ENCODE measurements at places on chromosomes 4 and X.

GRCh38 chr4:155711556-155711955, 44.9 kb downstream of the GUCY1A1 start:
- DNase-seq, result no peak

DNA sequence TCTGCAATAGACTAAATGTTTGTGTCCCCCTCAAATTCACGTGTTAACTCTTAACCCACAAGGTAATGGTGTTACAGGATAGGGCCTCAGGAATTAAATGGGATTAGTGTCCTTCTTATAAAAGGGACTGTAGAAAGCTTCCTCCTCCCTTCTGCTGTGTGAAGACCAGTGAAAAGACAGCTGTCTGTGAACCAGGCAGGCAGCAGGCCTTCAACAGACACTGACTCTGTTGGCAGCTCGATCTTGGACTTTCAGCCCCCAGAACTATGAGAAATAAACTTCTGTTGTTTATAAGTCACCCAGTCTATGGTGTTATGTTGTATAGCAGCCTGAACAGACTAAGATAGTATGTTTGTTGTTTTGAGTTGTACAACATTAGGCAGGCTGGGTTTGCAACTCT, 208.1 kb downstream of the GBA3 start:
- DNase-seq, result no peak

DNA sequence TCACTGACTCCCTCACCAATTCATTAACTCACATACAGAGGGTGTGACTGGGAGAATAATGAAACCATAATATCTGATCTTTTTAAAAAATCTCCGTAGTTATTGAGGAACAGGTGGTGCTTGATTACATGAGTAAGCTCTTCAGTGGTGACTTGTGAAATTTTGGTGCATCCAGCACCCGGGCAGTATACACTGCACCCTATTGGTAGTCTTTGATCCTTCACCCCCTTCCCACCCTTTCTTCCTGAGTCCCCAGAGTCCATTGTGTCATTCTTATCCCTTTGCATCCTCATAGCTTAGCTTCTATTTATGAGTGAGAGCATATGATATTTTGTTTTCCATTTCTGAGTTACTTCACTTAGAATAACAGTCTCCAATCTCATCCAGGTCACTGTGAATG, 1143.8 kb downstream of the PCDH19 start:
- no peak for DNase-seq

- DNase-seq, result no peak
Observed at GRCh38 chr4:55358668-55359067, 12.6 kb downstream of the SRD5A3 start.

DNA sequence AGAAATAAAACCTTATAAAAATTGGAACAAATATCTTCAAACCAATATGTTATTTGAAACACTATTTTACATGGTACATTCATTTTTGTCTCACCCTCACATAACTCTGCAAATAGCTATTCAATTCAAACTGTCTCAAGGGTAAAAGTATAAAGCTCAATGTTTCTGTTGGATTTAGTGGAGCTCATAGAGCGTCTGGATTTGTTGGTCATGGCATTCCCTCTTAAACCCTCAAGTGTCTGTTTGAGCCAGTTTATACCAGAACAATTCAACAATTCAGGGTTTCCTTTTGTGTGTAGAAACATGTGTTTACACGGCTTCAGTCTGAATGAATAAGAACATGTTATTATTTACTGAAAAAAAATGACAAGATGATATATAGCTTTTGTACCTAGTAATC, 161.6 kb downstream of the PCDH18 start:
- DNase-seq, result no peak

GRCh38 chrX:53716328-53717088, 30.0 kb upstream of the HUWE1 start:
- DNase-seq, result no peak

DNA sequence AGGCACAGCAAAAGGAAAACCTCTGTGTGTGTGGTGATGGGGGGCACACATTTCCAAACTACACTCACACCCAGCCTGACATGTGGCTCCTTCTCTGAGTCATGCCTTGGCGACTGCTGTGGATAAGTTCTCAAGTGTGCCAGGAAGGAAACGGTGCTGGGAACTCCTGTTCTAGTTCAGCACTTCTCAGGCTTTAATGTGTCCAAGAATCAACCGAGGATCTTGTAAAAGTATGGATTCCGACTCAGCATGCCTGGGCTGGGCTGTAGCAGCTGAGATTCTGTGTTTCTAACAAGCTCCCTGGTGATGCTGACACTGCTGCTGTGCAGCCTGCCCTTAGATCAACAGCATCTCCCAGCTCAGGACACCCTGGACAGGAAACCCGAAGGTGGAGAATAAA, 20.2 kb downstream of the CLNK start:
- no peak for DNase-seq

- DNase-seq, result no peak
Observed at GRCh38 chrX:37314531-37314930, 34.6 kb upstream of the PRRG1 start.

DNA sequence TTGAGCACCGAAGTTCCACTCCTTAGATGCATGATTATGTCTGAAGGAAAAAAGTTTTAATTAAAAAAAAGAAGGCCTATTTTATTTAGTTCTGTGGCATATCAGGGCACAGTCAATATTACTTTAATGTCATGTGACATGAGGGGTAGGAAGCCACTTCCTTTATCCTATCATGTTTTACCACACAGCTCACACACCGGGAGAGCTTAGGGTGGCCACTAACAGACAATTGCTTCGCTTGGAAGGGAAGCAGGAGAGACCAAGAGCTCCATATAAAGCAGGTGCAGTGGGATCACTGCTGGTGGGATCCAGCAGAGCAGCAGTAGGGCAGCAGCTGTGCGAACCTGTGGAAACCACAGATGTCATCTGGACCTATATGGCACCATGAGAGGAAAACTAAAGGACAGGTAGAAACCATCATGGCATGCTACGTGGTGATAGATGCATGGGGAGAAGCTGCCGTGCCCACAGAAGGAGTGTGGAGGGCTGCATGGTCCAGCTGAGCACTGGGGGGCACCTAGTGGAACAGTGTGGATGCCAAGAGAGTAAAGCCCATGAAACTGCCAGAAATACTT, 52.0 kb downstream of the DTHD1 start:
- no peak for DNase-seq

DNA sequence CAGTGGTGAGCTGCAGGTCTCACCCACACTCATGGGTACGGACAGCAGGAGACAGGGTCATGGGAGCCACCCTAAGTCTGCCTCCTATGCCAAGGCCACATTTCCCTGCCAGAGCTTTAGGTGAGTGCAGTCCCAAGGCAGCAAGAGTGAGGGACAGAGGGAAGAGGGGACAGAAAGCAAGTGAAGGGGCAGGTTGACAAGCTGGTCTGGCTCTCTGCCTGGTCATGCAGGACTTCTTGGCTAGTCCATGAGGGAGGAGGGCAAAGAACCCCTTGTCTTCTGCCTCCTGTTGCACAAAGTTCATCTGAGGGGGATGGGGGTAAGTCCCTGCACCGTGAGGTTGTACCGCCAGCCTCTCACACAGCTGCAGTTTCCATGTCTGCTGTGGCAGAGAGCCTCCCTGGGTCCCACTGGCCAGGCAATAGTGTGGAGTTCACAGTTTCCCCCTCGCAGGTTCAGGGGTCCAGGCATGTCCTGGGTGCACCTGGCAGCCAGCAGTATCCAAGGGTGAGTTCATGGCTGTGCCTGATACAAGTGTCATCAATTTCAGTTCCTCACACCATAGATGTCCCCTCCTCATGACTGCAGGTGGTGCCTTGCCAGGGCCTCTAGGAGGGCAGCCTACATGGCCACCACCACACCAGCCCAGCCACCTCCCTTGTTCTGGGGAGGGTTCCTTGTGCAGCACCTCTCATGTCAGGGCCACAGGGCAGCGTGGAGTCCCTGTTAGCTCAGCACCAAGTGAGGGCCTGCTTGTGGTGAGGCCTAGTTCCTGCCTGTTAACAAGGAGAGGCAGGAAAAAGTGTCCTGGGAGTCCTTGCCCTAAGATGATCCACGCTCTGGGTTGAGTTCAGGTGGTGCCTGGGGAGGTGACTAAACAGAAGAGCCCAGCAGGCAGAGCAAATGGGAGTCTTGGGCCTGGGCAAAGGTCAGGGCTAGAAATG, 72.5 kb downstream of the ADRA2C start:
- no peak for DNase-seq

DNA sequence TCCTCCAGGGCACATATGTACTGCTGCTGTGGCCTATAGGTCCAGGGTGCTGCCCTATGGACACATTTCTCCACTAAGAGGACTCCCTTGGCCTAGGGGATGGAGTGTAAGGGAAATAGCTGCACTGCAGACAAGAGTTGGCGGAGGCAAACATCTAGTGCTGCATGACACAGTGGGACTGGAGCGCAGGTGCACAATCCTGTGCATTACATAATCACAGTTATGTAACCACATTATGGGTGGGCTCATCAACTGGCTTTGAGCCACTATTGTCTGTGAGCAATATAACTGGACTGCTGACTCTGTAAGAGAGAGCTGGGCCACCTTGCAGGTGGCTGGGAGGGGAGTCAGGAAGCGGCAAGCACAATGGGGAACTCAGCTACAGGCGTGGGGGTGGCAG, 3.2 kb upstream of the TIGD2 start:
- no peak for DNase-seq

GRCh38 chrX:130173190-130173895, 1.6 kb downstream of the RAB33A start:
- no peak for DNase-seq

DNA sequence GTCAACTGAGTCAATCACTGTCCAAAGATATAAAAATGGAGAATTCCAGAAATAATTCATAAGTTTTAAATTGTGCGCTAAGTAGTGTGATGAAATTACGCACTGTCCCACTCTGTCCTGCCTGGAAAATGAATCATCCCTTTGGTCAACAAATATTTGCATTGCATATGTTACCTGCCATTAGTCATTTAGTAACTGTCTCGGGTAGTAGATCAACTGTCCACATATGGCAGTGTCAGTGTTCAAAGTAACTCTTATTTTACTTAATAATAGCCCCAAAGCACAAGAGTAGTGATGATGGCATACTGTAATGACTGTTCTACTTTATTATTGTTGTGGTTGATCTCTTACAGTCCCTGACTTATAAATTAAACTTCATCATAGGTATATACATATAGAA, 3.4 kb downstream of the YTHDC1 start:
- DNase-seq, result no peak

DNA sequence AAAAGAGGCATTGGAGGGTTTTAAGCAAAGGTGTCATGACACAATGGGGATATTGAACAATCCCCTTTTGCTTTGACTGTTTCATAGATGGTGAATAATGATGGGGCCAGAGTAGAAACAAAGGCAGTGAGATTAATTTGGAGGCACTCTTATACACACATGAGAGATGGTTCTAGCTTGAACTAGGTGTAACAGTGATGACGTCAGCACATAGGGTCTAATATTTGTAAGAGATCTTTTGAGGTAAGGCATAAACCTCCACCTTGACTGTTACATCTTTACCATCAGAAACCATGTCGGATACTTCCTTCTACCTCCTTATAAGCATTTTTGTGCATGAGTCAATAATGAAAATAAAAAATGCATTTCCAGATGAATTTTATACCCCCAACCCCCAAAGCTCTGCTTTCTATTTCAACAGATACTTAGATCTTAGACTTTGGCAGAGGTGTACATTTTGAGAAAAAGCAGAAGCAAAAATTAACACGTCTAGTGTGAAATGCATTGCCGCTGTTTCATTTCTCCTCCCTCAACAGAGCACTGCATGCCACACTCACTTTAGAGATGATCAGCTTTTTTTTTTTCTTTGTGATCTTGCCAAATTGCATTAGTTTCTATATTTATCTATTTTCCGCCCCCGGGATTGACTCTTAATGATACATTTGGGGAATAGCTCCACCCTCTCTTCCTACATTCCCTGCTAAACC, 87.2 kb downstream of the HS3ST1 start:
- no peak for DNase-seq

- DNase-seq, result no peak
Observed at GRCh38 chr4:186666750-186667149, 56.9 kb downstream of the FAT1 start.

- DNase-seq, result no peak
Observed at GRCh38 chr4:6689506-6689960, 4.1 kb upstream of the S100P start.

DNA sequence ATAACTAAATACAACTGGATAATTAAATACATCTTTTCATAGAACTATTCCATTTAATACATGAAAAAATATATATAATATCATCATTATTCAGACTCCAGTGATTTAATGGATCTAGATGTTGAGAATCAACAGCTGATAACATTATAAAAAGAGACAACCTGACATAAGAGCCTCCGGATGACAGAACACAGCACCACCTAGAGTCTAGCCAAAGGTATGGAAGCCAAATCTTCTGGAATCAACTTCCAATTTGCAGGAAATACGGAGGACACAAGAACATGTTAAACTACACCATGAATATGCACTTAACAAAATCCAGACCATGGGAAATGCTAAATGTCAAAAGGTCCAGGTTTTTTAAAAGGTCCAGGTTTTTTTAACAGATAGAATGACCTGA, 55.0 kb downstream of the LRBA start:
- no peak for DNase-seq

- no peak for DNase-seq
Observed at GRCh38 chr4:186622788-186623464, 67.6 kb upstream of the MTNR1A start.

DNA sequence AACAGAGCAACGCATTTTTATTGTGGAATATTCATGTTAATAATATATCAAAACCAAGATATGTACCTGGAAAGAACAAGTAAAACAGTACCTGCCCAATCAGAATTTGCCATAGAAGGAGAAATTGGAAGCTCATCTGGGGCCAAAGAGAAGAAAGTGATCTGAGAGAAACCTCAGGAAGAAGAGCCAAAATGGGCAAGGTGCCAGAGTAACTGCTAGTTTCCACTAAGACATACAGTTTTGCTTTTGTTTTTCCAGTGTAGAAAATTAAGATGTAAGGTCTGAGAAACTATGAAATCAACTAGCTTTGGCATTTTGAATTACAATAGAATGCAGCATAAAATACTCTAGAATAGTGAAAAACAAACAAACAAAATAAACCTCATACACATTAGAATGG, 2201.2 kb downstream of the ARAP2 start:
- no peak for DNase-seq

- DNase-seq, result no peak
Observed at GRCh38 chrX:16628946-16629595, 20.9 kb upstream of the S100G start.

- DNase-seq, result no peak
Observed at GRCh38 chrX:56974408-56974807, 20.9 kb downstream of the SPIN3 start.

- DNase-seq, result no peak
Observed at GRCh38 chrX:134244043-134244442, 7.1 kb downstream of the CCDC160 start.

DNA sequence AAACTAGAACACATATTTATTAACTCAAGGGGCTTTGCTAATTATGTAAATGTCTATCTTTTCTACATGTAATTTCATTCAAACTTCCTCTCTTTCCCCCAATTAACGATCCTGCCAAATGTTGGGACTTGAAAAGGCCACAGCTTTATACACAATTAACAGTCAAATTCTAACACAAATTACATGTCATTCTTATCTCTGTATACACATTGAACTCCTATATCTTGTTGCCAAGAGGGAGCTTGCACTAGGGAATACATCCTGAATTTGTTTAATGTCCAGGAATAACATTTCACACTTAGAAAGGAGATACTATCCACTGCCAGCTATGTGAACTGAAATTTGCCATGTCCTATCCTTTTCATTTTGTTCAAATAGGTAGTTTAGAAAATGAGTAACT, 38.9 kb upstream of the MAB21L2 start:
- DNase-seq, result no peak
